Activated CD4-positive, CD25-positive, alpha-beta regulatory T cell (primary cell): ENCODE measurements at places on chromosomes 16 and 17.

DNA sequence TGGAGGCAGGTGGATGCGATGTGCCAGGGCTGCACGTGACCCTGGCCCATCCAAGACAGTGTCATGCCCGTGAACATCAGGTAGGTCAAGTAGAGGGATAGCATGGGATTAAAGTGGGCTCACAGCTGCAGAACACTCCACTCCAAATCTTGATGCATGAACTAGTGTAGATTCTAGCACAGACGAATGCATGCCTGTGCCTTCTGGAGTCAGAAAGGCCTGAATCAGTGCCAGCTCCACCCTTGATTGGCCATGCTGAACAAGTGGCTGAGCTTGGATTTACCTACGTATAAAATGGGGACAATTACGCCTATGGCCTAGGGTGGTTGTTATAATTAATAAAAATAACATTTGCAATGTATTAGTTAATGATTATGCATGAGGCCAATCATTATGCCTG lies 10.6 kb downstream of the IRX3 start:
- no peak for DNase-seq

DNA sequence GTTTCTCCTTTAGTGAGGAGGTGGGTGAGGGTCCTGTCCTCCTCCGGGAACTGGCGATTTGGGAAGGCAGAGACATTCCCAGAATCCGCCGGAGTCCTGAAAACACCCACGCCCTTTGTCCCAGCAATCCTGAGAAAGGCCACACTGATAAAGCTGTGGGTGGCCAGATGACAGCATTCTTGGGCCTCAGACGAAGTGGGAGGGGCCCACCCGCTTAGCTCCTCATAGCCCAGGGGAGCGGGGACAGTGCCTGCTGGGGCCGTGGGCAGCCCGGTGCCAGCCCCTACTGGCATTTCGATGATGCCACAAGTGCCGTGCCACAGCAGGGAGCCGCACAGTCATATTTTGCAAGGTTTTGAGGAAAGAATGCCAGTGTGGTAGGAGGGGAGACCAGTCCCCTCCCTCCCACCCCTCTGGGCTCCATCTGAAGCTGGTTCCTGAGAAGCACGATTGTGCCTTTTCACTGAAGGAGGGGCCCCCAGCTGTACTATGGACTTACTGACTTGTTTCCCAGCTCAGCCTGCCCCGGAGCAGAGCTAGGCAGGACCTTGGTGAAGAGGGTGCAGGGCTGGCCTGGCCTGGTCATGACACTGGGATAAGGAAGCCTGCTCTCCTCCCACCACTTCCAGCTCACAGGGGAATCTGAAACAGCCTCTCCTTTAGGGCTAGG lies 20.9 kb upstream of the MPRIP start:
- DNase-seq: no peak

GRCh38 chr17:20154286-20155000 lies 145.3 kb downstream of the SPECC1 start:
- DNase-seq: no peak

DNA sequence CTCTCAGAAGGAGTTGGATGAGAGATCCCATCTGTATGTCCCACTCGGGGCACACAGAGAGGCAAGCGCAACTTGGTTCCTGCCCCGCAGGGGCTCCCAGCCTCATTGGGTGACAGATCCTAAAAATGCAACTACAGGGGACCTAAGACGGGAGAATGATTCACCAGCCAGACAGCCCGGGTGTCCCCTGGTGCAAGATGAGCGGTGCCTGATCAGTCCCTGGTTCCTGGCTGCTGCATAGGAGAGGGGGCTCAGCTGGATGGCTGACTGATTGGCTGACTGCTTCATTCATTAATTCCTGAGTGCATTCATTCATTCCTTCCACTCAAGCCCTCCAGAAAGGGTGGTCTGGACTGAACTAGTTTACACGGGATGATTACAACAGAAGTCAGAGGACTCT lies 22.0 kb downstream of the WNT3 start:
- DNase-seq: no peak

DNA sequence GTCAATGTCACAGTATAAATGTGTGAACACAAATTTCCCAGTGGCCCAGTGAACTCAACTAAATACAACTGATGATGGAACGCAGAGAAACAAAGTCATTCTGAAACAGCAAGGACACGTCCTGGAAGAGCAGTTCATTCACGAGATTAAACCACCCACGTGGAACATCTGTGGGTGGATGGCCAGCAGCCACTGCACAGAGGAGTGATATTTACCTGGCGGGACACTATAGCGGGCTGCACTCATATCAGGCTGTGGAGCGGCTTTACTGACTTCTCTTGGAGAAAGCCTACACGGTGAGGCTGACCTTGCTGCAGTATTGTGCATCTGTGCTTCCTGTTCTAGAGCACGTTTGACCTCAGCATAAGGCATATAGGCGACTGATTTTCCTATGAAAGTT lies 87.3 kb downstream of the TTC19 start:
- DNase-seq: no peak

GRCh38 chr17:63151941-63152523 lies 186.0 kb downstream of the TANC2 start:
- no peak for DNase-seq

GRCh38 chr17:40309031-40309948 lies at the start of gene RARA:
RARA (plus strand) TSS chr17:40309180; CDS start chr17:40331219, 22,039 bp downstream.
- no peak for DNase-seq

DNA sequence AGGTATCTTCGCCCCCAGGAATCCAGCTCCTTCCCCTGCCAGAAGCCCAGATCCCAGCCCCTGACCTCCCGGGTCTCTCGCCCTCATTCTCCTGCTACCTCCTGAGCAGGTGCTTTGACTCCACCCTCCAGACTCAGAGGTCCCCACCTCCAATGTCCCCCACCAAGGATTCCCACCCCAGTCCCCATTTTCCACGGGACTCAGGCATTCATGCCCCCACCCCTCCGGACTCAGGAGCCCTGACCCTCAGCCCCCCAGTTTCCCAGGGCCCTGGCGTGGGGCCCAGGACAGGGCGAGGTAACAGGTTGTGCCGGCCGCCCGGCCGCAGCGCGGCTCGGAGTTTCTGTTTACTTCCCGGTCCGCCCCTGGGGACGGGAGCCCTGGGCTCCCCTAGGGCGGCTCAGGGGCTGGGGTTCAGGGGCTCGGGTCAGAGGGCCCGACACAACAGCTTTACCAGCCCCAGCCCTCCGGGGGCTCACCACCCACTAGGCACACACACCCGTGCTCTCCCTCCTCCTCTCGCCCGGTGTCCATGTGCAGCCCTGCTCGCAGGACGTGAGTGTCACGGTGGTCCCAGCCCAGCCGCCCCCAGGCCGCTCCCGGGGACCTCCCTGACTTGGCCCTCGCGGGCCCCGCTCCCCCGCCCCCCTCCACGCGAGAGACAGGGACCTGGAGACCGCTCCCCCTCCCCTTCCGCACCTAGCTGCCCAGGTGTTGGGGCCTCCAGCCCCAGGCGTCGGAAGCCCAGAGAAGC lies 595 bp downstream of the BICDL2 start:
- DNase-seq: no peak

DNA sequence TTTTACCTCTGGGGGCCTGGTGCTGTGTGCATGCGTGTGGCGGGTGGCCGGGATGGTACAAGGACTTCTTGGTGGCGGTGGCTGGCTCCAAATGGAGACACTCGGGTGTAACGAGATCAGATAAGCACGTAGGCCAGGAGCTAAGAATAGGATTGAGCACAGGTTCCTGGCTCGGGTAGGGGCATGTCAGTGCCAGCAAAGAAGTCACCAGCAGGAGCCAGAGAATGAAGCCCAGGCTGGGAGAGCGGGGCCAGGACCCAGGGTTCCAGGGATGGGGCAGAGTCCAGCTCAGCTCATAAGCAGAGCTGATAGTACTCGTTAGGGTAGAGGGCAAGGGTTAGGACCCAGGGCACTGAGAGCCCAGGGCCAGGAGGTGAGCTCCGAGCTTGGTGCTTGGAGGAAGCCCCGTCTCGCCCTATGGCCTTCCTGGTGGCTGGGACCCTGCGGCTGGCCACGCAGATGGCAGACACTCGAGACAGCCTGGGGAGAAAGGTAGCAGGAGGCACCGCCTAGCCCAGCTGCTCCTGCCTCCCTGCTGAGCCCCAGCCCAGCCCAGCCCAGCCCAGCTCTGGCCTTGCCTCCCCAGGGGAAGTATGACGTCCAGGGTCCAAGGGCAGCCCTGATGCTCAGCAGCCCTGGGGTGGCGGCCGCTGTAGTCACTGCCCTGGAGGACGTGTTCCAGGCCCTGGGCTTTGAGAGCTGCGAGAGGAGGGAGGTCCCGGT lies 8.9 kb downstream of the ZNF213 start:
- DNase-seq: no peak

DNA sequence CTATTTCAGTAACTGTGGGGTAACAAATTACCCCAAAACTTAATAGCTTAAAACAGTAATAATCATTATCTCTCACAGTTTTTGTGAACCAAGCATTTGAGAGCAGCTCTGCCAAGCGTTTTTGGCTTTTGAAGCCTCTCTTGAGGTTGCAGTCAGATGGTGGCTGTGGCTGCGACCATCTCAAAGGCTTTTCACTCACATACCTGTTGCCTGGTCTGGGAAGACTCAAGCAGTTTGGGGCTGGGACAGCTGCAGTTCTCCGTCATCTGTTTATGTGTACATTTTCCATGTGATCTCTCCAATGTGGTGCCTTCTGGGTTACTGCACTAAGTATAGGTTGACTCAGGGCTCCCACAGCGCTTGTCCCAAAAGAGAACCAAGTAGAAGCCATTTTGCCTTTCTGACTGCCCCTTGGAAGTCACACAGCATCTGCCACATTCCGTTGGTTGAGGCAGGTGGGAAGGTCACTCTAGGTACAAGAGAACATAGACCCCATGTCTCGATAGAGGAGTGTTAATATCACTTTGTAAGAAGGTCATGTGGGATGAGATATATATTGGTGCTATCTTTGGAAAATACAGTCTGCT lies 49.6 kb downstream of the LDHD start:
- no peak for DNase-seq

DNA sequence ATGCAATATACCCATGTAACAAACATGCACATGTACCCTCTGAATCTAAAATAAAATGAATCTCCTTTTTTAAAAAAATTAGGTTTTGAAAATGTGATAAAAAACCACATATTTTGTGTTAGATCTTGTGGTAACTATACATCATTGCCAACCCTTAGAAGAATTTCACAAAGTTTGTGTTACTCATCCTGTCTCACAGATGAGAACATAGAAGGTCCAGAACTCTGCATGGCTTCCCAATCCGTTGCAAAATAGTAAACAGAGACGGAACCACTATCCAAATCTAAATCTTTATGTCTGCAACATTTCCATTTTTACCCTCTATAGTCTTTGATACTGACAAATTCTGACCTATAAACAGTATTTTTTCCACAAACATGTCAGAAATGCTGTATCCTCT lies 759.9 kb downstream of the KCNJ2 start:
- no peak for DNase-seq

- DNase-seq: peak; percentile 44
These were observed 55.9 kb upstream of the ADCY7 start for GRCh38 chr16:50210266-50211038.

DNA sequence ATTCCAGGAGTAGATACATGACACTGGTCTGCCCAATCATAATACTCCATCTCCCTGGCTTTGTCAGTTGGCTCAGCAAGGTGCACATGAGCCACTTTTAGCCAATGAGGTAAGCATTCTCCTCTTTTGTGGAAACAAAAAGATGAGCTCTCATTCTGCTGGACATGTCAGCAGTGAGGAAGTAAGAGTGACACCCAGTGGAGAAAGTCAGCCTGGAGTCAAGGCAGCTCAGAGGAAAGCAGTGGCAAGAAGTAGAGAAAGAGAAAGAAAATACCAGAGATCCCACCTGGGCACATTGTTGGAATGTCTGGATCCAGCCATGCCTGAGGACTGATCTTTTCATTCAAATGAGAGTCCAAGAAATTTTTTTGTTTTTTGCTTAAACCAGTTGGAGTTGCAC lies 496.9 kb upstream of the C16orf82 start:
- no peak for DNase-seq

DNA sequence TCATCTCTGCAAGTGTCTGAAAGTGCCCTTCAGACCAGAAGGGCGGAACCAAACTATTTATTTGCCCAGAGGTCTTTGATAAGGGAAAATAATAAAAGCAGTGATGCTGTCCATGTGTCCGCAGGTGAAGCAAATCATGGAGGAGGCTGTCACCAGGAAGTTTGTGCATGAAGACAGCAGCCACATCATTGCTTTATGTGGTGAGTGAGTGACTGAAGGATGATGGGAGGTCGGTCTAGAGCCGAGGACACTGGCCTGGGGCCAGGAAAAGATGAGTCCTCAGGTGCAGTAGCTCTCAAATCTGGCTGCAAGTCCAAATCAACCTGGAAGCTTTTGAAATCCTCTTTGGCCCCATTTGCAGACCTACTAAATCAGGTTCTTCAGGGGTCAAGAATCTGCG lies 6.1 kb downstream of the SGSM2 start:
- DNase-seq: no peak

DNA sequence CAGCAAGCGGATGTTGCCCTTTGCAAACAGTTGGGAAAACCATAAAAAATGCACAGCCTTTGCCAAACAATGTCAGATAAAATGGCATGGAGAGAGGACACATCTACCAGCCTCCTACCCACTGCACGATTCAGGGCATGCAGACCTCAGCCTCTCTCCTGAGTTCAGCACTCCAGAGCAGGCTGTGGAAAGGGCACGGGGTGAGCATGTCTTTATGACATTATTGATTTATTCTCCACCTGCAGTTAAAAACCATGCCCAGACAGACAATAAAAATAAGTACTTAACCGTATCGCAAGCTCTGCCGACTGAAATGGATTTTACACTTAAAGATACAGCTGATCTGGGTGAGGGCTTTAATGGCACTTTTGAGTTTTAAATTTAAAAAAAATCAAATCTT lies 127.1 kb downstream of the MAF start:
- no peak for DNase-seq

- no peak for DNase-seq
These were observed at the start of gene PCGF2 for GRCh38 chr17:38748149-38748891. PCGF2 (minus strand) TSS chr17:38748336; CDS start chr17:38740402, 7,934 bp downstream.

- no peak for DNase-seq
These were observed 22.1 kb downstream of the CEP112 start for GRCh38 chr17:66169839-66170238.

DNA sequence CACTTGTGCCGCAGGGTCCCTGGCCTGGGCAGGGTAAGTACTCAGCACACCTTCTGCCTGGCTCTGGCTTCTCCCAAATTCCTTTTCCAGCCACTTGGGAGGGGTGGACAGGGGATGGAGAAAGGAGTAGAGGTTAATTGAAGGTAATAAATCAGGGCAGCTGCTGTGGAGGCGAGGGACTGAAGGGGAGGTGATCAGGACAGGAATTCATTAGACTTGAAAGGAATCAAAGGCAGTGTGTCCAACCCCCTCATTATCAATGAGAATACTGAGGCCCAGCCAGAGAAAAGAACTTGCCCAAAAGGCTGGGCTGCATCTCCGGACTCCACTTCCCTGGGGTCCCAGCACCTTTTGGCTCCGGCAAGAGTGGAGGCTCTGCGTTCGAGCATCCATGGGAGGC lies 2.4 kb downstream of the SOST start:
- DNase-seq: no peak
